ENCODE measurements at places on chromosomes 4 and X.

DNA sequence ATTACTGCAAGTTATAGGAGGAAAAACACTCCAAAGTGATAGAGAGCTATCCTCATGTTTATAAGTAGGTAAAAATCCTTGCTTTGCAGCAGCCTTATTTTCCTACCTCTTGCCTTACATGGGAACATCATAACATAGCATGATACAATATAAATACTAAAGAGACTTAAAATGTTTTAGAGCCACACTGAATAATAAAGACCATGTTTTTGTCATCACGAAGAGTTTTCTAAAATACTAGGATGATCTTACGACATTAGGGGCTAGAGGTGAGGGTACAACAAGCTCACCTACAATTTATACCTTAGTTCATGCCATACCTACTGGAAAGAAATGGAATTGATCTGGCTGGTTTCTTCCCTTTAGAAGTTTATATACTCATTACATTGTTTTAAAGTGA is 184.8 kb downstream of the FBXW7 start:
- DNase-seq, result no peak

GRCh38 chr4:78645853-78646757 is 94.5 kb downstream of the ANXA3 start:
- no peak for DNase-seq

DNA sequence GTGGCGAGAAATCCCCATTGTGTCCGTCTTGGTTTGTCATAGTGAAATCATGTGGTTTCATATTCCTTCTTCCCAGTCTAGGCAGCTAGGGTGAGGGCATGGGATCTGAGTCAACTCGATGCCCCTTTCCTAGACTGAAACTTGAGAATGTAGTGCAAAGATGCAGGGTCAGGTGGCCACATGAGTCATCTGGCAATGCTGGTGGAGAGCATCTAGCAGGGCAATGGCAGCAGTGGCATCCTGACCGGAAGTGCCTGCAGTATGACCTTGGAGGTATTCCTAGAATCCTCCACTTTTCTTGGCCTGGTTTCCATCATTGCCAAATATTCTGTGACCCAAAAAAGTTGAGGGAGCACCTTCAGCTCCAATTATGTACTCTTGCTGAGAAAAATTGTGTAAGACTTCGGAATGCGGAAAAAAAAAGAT is 39.1 kb upstream of the TMEM184C start:
- no peak for DNase-seq

DNA sequence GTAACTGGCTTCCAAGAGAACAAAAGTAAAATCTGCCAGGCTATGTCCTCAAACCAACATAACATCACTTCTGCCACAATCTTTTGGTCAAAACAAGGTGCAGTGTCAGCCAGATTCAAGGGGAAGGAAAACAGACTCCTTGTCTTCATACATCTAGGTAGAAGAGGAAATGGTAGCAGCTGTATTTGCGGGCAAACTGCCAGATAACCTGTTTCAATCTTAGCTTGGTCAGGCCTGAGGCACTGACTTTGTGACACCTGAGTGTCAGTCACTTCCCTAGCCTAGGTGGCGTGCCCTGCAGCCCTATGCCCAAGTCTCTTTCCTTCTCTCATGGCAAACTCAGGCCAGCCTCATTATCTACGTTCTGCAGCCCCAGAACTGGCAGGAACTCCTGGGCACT is 146.2 kb upstream of the JADE1 start:
- DNase-seq, result no peak

DNA sequence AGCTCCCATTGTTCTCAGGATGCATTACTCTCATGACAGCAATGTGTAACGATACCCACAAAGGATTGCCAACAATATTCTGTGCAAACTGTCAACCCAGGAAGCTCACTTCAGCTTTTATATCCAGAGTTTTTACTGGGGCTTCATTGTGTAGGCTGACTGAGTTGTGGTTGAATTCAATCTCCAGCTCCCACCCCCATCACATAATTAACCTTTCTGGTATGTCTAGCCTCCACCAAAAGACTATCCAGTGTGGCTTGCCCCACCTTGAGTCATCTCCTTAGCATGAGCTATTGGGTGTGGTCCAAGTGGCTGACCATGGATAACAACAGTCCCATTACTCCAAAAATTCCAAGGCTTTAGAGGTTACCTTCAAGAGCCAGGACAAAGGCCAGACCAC is 17.7 kb upstream of the TAB3 start:
- DNase-seq, result no peak

Data from type B pancreatic cell (in vitro differentiated cells).